ENCODE measurements at places on chromosomes 5 and 9.
A peak's percentile ranks its signal among the peaks of the same experiment; 100 is the strongest.

GRCh38 chr9:93976081-93976480 lies 20.9 kb upstream of the BARX1 start:
- DNase-seq, result no peak

GRCh38 chr5:65305913-65306312 lies 175.8 kb downstream of the ADAMTS6 start:
- DNase-seq, result no peak

- no peak for DNase-seq
Measured at GRCh38 chr5:160071916-160072315, 47.3 kb downstream of the PWWP2A start.

DNA sequence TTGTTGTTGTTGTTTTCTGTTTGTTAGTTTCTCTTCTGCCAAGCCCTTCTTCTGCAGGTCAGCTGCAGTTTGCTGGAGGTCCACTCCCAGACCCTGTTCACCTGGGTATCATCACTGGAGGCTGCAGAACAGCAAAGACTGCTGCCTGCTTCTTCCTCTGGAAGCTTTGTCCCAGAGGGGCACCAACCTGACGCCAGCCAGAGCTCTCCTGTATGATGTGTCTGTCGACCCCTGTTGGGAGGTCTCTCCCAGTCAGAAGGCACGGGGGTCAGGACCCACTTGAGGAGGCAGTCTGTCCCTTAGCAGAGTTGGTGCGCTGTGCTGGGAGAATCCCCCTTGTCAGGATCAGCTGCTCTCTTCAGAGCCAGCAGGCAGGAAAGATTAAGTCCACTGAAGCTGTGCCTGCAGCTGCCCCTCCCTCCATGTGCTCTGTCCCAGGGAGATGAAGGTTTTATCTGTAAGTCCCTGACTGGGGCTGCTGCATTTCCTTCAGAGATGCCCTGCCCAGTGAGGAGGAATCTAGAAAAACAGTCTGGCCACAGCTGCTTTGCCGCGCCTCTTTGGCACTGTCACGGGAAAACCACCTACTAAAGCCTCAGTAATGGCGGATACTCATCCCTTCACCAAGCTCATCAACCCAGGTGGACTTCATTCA lies 299.2 kb downstream of the EDIL3 start:
- no peak for DNase-seq

DNA sequence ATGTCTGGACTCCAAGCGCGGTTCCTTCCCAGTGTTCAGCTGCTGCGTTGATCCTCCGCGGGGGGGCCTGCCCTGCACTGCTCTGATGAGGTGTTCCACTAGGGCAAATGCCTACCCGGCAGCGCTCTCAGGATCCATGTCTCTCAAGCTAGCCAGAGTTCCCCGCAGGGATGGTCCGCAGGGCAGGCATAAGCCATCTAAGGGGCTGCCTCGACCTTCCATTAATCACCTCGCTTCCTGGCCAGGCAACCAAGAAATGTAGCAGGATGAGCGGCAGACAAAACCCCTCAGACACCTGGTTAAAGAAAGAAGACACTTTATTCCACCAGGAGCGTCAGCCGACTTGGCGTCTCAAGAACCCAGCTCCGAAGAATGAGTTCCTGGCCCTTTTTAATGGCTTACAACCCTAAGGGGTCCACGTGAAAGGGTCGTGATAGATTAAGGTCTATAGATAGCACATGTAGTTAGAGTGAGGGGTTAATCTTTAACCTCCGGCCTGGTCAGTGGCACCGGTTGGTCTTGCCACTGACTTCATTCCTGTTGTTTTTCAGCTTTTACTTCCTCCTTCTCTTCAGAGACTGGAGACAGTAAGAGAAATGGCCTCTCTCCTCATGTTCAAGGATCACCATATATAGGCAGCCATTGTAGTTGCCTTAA lies 47.2 kb upstream of the COX7C start:
- DNase-seq, result no peak

GRCh38 chr5:141371572-141372475 lies 1.8 kb downstream of the PCDHGB3 start:
- DNase-seq, result no peak

GRCh38 chr9:137317021-137317717 lies 15.1 kb upstream of the NRARP start:
- no peak for DNase-seq

- no peak for DNase-seq
Measured at GRCh38 chr5:160441311-160441781, 19.7 kb downstream of the PTTG1 start.

- DNase-seq, result no peak
Measured at GRCh38 chr5:124736805-124737188, 9.6 kb downstream of the ZNF608 start.

- no peak for DNase-seq
Measured at GRCh38 chr5:168312606-168313295, 21.3 kb downstream of the WWC1 start.

DNA sequence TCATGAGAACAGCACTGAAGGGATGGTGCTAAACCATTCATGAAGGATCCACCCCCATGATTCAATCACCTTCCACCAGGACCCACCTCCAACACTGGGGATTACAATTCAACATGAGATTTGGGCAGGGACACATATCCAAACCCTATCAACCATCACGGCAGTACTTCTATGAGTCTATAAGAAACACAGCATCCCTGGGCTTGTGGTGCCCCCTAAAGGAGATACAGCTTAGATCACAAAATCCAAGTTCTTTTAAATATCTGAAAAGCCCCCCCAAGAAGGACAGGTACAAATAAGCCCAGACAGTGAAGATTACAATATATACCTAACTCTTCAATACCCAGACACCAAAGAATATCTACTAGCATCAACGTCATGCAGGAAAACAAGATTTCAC lies 233.7 kb upstream of the ADRA1B start:
- DNase-seq, result no peak

DNA sequence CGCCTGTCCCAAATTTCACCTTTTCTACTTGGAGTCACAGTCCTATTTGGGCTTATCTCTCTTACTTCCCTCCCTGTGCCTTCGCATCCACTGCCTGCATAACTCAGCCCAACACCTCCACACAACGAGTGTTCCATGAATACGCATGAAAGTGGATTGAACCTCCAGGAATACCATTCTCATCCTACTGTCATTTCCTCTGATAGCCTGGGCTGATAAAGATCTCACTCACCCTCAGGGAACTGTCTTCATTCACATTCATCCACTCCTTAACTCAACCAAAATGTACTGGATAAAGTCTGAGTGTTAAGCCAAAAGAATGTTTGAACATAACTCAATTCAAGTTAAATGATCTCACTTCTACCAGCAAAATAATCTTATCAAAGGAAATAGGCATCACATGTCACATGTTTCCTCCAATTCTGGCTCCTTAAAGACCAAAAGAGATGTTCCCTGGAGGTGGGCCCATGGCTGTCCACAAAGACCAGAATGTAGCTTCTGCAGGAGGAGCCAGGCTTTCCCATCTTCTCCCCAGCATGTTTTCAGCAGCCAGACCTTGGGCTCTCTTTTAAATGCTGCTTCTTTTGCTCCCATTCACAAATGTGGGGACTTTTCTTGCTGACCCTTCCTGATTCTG lies 28.4 kb upstream of the TRIO start:
- DNase-seq, result no peak

DNA sequence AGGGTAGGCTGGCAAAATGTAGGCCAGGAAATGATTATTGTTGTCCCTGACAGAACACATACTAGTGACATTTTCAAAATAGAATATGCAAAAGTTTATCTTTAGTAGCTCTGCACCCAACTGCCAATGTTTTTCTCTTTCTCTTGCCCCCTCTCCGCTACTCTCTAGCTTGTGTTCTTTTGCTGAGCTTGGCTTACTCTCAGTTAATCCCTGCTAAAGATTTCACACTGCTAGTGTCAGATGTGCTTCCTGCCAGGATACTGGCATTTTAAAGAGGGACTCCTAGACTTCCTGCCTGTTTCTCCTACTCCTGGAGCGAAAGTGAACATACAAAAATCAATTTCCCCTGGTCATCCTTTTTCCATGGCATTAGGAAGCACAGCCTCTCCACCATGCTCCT lies 260.5 kb downstream of the ARRDC3 start:
- DNase-seq, result no peak

- DNase-seq, result peak; percentile 82
Measured at GRCh38 chr5:169650701-169651331, 13.7 kb downstream of the DOCK2 start.

GRCh38 chr5:143302341-143303045 lies 101.0 kb downstream of the NR3C1 start:
- DNase-seq, result no peak

DNA sequence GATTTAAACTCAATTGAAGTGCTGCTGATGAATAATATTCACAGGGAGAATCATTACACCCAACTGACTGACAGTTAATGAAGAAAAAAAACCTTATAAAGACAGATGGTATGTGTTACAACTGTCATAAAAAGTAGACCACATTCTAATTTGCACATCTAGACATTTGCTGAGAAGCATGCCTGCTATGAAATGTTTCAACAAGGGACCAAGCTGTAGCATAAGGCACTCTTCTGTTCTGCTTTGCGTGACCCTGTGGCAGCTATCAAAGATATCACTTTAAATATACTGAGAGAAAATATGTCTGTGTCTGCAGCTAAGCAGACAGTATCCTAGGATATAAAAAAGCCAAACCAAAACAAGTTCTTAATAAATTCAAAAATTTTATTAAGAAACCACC lies 153.7 kb downstream of the TMEM232 start:
- DNase-seq, result no peak

- DNase-seq, result no peak
Measured at GRCh38 chr9:116365056-116365471, 211.5 kb downstream of the PAPPA start.

GRCh38 chr9:134917431-134918373 lies at the start of gene FCN1:
Gene FCN1, minus strand, starts transcription at chr9:134917912. Its CDS starts 41 bp downstream, at chr9:134917871.
- no peak for DNase-seq

- no peak for DNase-seq
Measured at GRCh38 chr9:91360551-91361290, 997 bp downstream of the AUH start.
